DMS79 treated with DMSO at 0.1 percent for 48 hours (cell line): ENCODE measurements at places on chromosomes 2 and 18.

DNA sequence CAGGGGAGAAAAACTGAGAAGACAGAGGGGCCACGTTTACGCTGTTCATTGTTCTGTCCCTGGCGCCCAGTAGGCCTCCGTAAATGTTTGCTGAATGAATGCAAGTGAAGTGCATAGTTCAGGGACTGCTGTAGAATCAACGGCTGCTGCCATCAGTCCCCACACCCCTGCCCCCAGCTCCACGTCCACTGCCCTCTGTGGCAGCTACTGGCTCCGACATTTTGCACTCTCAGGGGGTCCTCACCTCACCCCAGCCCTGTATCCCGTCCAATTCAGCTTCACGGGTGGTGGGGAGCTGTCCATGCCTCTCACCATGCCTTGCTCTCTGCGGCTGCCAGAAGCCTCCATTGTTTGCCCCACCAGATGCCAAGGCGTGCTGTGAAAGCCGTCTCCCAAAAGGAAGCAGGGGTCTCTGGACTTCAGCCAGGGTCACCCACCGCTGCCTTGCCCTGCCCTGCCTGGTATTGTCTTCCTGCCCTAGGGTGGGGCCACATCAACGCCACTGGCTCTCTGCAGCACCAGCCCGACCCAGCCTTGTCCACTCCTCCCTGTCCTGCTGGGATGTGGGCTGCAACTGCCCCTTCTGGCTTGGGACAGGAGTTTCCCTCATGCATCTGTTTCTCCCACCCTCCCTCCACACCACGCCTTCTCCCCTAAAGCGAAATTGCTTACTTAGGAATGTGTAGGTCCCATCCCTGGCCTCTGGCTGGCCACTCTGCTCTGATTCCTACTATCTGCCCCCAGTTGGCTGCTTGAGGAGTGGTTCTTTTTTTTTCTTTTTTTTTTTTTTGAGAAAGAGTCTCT, 86.0 kb downstream of the RHOB start:
- no peak for DNase-seq

DNA sequence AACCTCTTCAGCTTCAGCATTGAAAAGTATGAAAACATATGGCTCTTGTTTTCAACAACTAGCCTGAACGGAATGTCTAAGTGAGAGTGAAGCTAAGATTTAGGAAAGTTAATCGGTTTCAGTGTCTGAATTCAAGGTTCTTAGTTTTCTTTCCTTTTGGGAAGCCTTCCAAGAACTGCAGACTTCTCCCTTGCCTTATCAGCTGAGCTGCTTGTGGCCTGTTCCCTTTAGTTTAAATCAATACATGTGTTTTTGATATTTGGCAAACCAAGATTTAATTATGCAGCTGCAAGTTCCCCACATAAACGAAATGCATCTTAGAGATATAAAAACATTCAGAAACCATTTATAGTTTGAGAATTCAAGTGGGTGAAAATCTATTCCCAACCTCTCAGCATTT, 274.3 kb upstream of the NRP2 start:
- peak; percentile 28 for DNase-seq

GRCh38 chr18:50880119-50880465, 1.2 kb downstream of the ME2 start:
- DNase-seq, result no peak

DNA sequence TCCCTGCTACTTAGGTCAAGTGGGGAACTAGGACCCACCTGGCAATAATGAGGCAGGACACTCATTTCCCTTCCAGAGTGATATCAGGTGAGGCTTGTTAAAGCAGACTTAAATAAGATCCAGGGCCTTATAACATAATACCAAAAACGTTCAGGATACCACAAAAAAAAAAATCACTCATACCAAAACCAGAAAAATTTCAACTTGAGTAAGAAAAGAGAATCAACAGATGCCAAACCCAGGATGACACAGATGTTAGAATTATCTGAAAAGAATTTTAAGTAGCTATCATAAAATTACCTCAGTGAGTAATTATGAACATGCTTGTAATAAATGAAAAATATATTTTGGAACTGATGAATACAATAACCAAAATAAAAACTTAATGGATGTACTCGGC, 255.6 kb upstream of the OSR1 start:
- no peak for DNase-seq

- DNase-seq, result no peak
Measured at GRCh38 chr2:797556-797955, 120.3 kb upstream of the TMEM18 start.

DNA sequence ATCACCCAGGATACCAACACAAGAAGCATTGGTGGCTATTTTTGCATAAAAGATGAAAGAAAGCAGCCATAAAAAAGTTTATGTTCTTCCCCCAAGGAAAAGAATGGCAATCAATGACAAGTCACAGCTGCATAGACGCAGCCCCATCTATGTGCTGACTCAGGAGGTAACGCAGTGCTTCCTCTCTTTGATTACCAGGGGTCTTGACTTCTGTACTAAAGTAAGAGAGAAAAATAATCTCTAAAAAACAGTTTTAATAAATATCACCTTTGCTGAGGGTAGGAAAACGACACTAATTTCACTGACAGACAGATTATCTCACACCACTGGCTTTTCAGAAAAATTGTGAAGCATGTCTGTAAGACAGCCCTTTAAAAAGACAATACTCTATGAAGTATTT, 33.9 kb upstream of the EVA1A start:
- DNase-seq, result no peak

- no peak for DNase-seq
Measured at GRCh38 chr18:35753306-35753910, 171.9 kb downstream of the GALNT1 start.

DNA sequence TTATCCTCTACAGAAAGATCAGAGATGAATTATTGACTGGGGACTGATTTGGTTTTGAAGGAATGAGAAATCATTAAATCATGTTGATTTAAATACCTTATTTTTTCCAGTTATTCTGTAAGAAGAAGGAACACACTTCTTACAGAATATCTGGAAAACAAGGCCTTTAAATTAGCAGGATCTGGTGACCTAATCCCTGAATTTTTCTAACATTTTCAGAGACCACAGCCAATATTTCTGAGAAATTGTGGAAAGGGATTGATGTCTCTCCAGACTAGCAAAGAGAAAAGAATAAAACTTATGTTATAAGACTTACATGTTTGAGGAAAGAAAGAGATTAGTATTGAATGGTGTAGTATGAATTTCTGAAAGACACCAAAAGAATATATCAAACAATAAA, 104.0 kb downstream of the KCNE4 start:
- no peak for DNase-seq

DNA sequence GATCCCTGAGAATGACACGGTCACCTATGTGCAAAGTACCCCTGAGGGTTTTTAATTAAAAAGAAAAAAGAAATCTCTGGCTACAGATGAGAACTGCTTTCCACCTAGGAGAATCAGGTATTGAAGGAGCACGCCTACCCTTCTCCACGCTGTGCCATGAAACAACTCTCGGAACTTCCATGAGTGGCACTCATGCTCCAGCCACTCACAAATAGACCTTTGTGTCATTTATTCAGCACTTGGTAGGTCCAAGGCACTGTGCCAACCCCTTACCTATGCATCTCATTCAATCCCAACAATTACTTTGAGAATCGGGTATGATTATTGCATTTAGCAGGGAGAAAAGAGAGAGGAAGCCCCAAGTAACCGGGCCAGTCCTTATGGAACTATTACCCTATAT, 44.9 kb upstream of the TTC39C start:
- DNase-seq, result peak; percentile 52

DNA sequence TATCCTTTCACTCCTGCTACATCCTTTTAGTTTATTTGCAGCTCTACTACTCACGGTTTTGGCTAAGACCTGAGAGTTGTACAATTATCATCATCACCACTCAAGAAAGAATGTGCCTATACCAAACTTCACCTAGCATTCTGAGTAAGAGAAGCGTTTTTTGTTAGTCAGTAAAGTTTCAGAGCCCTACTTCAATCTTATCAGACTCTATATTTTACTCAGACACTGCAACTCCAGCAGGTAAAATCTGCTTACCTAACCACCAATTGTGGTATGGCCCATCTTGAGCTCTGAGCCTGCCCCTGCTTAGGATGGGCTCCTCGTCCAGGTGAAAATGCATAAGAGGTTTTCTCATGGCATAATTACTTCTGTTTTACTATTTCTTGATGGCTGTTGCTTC, 37.1 kb downstream of the ICOS start:
- no peak for DNase-seq

DNA sequence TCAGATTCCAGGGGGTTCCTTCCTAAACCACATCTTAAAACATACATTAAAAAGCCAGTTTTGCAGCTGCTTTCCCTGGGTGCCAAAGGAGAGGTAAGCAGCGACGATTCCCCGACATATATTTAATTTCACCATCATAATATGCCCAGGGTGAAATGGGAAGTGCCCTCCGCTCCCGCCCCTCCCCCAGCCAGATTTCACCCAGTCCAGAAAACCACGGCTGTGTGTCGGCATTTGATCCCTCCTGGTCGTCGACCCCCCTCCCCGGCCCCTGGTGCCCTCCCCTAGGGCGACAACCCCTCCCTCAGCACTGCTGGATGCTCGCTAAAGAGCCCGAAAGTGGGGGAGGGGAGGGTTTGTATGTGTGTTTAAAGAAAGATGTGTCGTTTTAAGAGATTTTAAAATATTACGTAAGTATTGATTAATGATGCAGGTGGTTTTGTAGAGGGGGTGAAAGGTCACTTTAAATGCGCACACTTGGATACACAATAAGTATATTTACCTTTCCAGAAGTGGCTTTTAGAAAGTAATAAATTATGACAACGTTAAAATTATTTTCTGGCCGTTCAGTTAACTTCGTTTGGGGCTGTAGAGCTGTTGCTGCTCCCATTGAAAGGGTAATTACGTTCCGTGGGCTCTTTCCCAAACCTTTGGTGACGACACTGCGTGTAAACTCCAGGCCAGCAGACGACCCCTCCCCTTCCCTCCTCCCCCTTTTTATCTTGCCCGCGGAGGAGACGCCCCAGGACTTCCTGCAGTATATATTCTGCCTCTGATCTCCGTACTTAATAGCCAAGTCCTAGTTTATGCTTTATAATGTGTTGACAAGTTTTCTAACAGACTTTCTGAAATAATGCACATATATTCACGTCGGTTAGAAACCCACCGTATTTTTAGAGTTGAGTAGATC, 3.4 kb upstream of the BCL11A start:
- DNase-seq, result peak; percentile 48

DNA sequence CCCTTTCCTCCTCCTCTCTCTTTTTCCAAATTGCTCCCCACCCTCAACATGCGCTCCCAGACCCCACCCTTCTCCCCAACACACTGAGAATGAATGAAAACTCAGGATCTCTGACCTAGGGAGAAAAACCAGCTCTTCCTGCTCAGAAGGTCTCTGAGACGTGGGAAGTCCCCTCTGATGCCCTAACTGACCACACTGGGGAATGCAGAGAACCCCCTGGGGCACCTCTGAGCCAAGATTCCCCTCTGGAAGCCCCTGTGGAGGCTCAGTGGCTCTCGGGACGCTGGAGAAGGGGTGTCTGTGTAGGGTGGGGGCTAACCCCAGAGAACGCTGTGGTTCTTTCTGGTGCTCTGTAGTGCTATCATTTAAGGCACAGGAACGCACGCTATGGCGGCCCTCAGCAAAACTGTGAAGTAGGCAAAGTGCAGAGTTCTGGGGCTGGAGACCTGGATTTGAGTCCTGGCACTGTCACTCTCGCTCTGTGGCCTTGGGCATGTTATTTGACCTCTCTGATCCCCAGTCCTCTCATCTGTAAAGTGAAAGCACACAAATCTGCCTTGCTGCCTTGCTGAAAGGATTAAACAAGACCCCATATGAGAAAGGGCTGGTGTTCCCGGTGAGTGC, 17.1 kb downstream of the ATOH8 start:
- no peak for DNase-seq

DNA sequence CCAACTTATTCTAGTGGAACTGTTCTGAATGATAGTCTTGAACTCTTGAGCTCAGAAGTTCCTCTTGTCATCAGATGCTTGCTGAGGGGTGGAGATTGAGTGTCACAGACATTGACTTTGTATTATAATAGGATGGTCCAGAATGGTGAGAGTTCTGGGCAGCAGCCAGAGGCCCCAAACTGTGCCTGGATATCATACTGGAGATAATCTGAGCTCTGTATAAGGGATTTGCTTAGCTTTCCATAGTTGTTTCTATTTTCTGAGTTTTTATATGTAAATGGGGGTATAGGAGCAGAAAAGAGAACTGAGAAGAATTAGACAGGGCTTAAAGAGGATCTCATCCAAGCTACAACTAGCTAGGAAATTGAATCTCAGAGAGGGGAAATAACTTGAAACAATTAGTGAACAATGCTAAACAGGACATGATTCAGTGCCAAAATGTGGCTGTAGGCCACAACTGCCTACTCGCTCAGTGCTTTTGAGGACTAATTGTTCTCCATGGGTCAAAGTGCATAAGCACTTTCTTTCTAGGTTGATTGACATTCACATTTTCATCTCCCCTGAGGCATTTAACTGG, 10.1 kb upstream of the LCLAT1 start:
- no peak for DNase-seq

DNA sequence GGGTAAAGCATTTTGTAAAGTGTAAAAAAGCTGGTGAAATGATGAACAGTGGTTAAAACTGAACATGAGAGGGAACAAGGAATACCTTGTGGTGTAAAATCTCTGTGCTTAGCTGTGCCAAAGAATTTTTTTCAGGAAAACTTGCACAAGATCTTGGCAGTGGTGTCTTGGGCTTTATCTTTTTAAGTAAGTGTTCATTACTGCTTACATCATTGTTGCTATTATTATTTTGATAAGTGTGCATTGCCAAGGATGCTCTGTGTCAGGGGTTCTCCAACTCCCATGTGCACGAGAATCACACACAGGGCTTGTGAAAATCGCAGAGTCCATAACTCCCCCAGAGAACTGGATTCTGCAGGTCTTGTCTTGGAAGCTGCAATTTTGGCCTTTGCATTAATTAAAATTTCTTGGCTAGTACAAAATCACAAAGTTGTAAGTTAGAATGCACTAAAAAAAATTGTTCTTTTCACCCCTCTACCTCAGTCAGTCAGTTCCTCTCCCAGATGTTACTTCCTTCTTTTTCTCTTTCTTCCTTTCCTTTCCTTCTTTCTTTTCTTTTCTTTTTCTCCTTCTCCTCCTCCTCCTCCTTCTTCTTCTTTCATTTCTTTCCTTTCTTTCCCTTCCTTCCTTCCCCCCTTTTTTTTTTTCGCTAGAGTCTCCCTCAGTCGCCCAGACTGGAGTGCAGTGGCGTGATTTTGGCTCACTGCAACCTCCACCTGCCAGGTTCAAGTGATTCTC, 37.8 kb downstream of the GATA6 start:
- DNase-seq, result no peak

DNA sequence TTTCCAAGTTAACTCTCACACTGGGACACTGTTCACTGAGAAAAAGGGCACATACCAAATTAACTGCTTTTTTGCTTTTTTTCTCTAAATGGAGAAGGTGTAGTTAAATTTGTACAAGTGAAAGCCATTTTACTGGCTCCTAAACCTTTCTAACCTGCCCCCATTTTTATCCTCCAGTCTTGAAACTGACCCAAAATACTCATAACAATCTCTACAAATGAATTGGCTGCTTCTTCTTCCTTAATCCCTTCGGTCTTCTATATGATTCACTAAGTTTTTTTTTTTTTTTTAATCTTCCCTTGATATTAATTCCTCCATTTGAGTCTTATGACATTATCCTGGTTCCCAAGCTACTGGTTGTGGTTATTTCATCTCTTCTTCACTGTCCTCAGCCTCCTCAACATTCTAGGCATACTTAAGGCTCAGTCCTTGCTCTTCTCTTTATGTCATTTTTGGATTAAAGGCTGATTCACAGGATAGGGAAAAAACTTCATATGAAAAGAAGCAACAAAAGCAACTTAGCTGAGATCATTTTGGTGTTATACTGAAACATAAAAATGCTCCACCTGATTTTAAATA, 19.8 kb downstream of the ORC2 start:
- DNase-seq, result no peak
